ENCODE measurements at places on chromosomes 11 and 22. TPM values are rescaled to one million over a fixed set of nuclear protein-coding genes. Genes with fewer than 3 reads are reported as not detected.

DNA sequence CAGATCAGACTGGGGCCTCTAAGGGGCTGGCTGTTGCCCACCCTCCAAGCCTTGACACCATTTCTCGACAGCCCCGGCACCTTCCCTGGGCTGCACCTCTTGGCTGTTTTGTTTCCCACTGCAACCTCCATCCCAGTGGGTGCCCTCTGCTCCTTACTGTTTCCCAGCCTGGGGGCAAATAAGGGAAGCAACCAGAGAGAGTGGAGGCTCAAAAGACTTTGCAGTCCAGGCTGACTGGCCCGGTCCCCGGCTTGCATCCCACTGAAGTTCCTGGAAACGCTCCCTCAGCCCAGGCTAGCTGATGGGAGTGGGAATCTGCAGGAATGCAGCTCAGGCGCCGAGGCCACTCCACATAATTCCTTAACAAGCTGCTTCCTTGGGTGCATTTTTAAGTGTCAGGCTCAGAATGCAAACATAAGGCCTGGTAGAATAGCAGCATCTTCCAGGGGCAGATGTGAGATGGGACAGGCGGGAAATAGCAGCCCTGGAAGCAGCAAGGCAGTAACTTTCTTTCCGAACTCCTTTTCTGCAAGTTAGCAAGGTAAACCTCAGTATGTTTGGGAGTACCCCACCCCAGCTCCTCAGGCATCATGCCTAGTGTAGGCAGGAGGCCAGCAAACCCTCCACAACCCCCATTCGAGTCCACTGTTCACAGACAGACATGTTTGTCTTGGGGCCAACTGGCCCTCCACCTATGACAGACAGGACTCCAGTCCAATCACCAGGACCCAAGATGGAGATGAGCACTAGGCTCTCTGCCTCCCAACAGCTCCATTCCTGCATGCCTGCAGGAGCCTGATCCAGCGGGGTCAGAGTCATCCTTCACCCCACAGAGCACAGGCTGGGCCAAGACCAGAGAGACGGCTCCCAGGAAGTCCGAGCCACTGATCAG, 39.3 kb downstream of the RPL27A start:
- no peaks in the 10 kb centered on the region for H3K4me1 ChIP-seq
- no peaks in the 10 kb centered on the region for H3K36me3 ChIP-seq
- DNase-seq = no peak
- no peak overlapping the region for H3K4me3 ChIP-seq

GRCh38 chr11:105215528-105215927, 76.0 kb upstream of the CARD18 start:
- H3K4me3 ChIP-seq = no peak overlapping the region
- H3K27ac ChIP-seq = no peak overlapping the region
- H3K4me1 ChIP-seq = no peaks in the 10 kb centered on the region
- no peaks in the 10 kb centered on the region for H3K27me3 ChIP-seq
- no peak for DNase-seq
- no peaks in the 10 kb centered on the region for H3K36me3 ChIP-seq

The DEUP1 gene
- total RNA-seq = not detected

The MYOD1 gene
- not detected for total RNA-seq

The TPST2 gene
- total RNA-seq = 61.4 TPM

Data from Karpas-422 (cell line).